ENCODE measurements at places on chromosomes 1 and 21. TPM values are rescaled to one million over a fixed set of nuclear protein-coding genes. Genes with fewer than 3 reads are reported as not detected.

GRCh38 chr21:43352568-43353281 is 74.2 kb downstream of the SIK1 start:
- no peaks in the 10 kb centered on the region for H3K36me3 ChIP-seq
- H3K4me3 ChIP-seq: no peak overlapping the region
- no peak overlapping the region for H3K27ac ChIP-seq
- no peaks in the 10 kb centered on the region for H3K27me3 ChIP-seq
- DNase-seq: no peak

GRCh38 chr1:222772996-222773379 is 36.0 kb downstream of the FAM177B start:
- no peak overlapping the region for H3K4me3 ChIP-seq
- H3K4me1 ChIP-seq: no peaks in the 10 kb centered on the region
- H3K27me3 ChIP-seq: no peaks in the 10 kb centered on the region
- no peaks in the 10 kb centered on the region for H3K36me3 ChIP-seq

DNA sequence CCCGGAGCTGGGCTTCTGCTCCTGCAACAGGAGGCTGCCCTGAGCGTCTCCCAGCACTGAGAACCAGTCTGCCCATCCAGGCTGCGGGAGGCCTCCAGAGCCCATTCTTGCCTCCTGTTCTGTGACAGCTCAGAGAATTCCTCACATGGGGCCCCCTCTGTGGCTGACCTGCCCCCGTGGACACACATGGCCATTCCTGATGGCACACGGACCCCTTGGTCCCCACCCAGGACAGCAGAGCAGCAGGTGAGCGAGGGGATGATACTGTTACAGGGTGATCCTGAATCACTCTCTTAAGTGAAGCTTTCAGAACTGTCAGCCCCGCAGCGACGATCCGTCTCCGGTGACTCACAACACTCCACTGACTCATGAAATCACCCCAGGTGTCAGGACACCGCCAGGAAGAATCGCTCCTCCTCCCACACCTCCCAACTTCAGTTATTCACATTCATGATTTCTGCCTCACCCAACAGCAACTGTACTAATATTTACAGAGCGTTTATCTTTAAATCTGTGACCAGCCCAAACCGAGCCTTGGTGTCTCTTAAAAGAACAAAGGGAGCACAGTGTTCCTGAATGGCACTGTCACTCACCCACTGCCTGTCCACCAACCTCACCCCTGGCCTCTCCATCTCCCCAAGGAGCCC is 22.5 kb downstream of the CHD5 start:
- H3K27me3 ChIP-seq: no peaks in the 10 kb centered on the region
- no peak overlapping the region for H3K27ac ChIP-seq
- H3K36me3 ChIP-seq: no peaks in the 10 kb centered on the region
- DNase-seq: no peak
- no peak overlapping the region for H3K4me3 ChIP-seq
- no peaks in the 10 kb centered on the region for H3K4me1 ChIP-seq

GRCh38 chr21:41772351-41773080 is 5.7 kb upstream of the RIPK4 start:
- H3K4me3 ChIP-seq: no peak overlapping the region
- no peaks in the 10 kb centered on the region for H3K4me1 ChIP-seq
- DNase-seq: peak; percentile 47
- H3K27me3 ChIP-seq: no peaks in the 10 kb centered on the region

DNA sequence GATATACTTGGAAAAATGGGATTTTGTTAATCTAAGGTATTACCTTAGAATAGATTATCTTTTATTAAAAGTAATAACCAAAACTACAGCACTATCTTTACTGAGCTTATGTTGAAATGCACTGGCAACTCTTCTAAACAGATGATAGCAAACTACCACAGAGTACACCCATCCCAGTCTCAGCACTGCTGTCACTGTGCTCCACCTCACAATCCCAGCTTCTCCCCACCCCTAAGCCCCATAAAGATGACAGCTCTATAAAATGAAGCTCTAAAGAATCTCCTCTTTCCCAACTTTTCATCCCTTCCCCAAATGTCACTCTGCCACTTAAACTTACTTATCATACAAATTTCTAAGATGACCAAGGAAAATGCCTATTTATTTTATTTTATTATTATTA is 6.4 kb downstream of the DSTYK start:
- H3K27me3 ChIP-seq: no peaks in the 10 kb centered on the region
- H3K27ac ChIP-seq: no peak overlapping the region
- peaks cover 5% of the 10 kb centered on the region for H3K4me1 ChIP-seq
- H3K4me3 ChIP-seq: no peak overlapping the region
- H3K36me3 ChIP-seq: no peaks in the 10 kb centered on the region

DNA sequence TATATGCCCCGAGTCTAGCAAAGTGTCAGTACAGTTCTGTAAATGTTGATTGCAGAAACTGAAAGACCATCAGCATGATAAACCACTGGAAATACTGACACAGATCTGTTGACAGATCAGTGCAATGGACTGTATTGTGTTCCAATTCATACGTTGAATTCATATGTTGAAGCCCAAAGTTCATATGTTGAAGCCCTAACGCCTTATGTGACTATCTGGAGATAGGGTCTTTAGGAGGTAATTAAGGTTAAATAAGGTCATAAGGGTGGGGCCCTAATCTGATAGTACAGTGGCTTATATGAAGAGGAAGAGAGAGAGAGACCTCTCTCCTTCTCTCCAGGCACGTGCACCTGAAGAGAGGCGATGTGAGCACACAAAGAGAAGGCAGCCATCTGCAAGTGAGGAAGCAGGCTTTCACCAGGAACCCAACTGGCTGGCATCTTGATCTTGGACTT is 144.7 kb downstream of the MRPL39 start:
- H3K27me3 ChIP-seq: no peaks in the 10 kb centered on the region
- no peaks in the 10 kb centered on the region for H3K36me3 ChIP-seq
- DNase-seq: no peak
- no peak overlapping the region for H3K27ac ChIP-seq

DNA sequence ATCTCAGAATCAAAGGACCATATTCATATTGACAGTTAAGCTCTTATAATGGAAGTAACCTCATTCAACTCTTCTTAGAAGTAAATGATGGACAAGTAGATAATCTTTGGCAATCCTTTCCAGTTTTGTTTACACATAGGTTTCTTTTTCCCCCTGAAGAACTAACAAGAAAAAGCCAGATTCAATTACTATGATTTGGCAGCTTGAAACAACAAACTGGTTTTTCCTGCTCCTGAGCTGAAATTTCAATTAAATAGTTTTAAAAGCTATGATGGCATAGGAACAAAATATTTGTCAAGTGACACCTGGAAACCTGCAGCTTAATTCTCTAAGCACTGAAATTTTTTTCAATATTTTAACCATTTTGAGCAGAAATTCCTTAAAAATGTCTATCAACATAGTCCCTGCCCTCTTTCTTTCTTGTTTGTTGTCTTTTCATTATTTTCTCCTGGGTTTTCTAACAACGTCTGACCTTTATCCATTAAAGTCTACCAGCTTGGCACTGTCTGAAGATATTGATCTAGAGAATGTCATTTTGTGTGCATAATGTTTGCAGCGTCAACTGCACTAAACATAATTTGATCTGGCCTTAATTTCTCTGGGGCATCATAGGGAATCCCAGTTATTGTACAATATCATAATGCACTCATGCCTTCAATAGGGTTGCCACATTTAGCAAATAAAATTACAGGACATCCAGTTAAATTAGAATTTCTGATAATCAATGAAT is 4.0 kb upstream of the SLC35A3 start:
- no peak overlapping the region for H3K27ac ChIP-seq
- no peak for DNase-seq
- peaks cover 2% of the 10 kb centered on the region for H3K4me1 ChIP-seq
- no peaks in the 10 kb centered on the region for H3K27me3 ChIP-seq

- DNase-seq: no peak
- H3K27me3 ChIP-seq: no peaks in the 10 kb centered on the region
- H3K4me3 ChIP-seq: no peak overlapping the region
- no peaks in the 10 kb centered on the region for H3K4me1 ChIP-seq
These were observed 166.1 kb upstream of the SAMSN1 start for GRCh38 chr21:14712121-14712715.

GRCh38 chr1:232149287-232150201 is 480.4 kb downstream of the SIPA1L2 start:
- H3K36me3 ChIP-seq: no peaks in the 10 kb centered on the region
- no peaks in the 10 kb centered on the region for H3K27me3 ChIP-seq
- no peak for DNase-seq
- H3K4me3 ChIP-seq: no peak overlapping the region
- H3K27ac ChIP-seq: no peak overlapping the region

- DNase-seq: no peak
- peaks cover 6% of the 10 kb centered on the region for H3K4me1 ChIP-seq
- H3K27ac ChIP-seq: no peak overlapping the region
- H3K27me3 ChIP-seq: no peaks in the 10 kb centered on the region
These were observed 102.9 kb downstream of the PTPN14 start for GRCh38 chr1:214448536-214448935.

DNA sequence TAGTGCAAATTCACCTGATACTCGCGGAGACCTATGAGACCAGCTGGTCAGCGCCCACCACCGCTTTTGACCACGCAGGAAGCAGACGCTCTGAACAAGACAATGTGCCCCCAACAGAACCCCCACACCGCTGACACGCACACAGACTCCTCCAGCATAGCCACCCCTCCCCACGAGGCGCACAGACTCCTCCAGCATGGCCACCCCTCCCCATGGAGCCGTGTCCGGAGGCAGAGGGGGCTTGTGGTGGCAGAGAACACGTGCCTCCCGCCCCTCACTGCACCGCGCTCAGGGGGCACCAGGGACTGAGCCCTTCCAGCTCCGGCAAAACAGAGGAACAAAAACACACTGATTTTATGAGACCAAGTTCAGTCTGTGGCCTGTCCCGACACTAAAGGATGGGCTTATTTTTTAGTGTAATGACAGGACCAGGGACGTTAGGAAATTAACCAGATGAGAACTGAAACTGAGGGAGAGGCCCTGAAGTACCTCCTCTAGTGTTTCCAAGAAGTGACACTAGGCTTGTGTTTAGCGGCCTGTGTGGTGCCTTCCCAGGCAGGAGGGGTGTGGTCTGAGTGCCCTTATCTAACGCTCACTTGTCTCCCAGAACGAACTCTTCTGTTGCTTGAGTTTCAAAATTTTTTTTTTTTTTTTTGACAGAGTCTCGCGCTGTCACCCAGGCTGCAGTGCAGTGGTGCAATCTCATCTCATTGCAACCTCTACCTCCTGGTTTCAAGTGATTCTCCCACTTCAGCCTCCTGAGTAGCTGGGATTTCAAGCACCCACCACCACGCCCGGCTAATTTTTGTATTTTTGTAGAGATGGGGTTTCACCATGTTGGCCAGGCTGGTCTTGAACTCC is 10.0 kb upstream of the AGPAT3 start:
- no peaks in the 10 kb centered on the region for H3K36me3 ChIP-seq
- H3K4me3 ChIP-seq: no peak overlapping the region
- H3K27ac ChIP-seq: no peak overlapping the region
- no peaks in the 10 kb centered on the region for H3K4me1 ChIP-seq
- H3K27me3 ChIP-seq: no peaks in the 10 kb centered on the region

DNA sequence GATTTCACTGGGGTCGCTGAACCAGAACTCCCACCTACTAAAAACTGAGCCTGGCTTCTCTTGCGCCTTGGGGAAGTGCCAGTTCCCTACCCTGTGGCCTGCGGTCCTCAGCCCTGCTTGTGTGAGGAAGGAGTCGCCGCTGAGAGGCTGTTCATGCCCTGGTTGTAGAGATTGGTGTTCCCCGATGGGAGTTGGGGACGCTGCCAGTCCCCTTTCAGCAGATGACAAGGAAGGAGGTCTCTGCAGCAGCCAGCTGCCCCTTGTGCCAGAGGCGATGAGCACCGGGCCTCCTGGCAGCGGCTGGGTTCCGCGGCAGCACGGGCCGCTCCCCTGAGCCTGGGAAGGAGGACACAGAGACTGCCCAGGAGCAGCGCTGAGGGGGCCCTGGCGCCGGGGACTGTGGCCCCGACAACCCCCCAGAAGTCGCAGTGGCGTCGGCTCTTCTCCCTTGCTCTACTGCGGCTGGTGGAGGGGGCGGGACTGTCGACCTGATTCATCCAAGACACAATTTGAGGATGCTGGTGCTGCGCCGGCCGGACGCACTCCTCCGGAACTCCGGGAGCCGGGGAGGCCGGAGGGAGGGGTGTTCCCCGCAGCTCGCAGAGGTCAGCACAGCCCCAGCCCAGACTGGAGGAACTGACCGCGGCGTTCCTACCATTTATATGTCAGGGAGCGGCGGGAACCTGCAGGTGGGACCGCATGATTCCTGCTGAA is 12.0 kb upstream of the ADORA3 start:
- peak overlapping the region; percentile 37 for H3K4me3 ChIP-seq
- H3K27ac ChIP-seq: peak overlapping the region; percentile 78
- DNase-seq: peak; percentile 87
- peaks cover 20% of the 10 kb centered on the region for H3K4me1 ChIP-seq

DNA sequence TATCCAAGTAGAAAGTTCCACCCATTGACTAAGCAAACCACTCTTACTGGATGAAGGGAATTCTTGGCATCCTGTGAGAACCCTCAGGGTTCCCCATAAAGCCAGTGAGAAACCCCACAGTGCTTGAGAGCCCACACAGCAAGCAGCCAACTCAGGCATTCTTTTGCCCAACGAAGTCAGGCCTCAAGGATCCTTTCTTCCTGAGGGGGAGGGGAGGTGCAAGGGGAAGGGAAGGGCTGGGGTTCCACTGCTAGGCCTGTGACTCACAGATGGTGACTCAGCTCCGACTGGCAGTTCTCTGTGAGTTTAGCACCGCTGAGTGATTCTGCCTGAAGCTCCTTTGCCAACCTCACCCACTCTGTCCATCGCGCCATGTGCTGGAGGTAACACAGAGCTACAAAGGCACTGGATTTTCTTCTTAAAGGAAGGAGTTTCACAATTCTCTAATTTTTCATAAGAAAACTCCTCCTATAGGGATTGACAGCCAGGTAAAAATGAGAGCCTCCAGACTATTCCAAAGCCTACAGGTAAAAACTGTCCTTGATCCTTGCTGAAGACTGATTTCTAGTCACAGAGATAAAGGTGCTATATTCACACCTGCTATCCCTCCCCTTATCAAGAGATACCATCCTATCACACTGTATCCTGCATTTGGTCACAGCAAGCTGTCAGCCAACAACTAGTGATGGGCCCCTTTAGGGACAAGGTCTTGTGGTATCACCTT is 4.8 kb downstream of the ENO1 start:
- H3K4me1 ChIP-seq: peaks cover 27% of the 10 kb centered on the region
- peak overlapping the region; percentile 96 for H3K27ac ChIP-seq
- peak overlapping the region; percentile 38 for H3K4me3 ChIP-seq
- no peaks in the 10 kb centered on the region for H3K27me3 ChIP-seq
- peak; percentile 95 for DNase-seq

GRCh38 chr21:26952374-26953066 is 14.4 kb downstream of the ADAMTS5 start:
- H3K27me3 ChIP-seq: no peaks in the 10 kb centered on the region
- DNase-seq: no peak
- H3K4me1 ChIP-seq: no peaks in the 10 kb centered on the region
- no peak overlapping the region for H3K4me3 ChIP-seq
- no peak overlapping the region for H3K27ac ChIP-seq

GRCh38 chr1:45802343-45803298 is 791 bp upstream of the MAST2 start:
- peak overlapping the region; percentile 84 for H3K4me3 ChIP-seq
- peak; percentile 88 for DNase-seq
- H3K27ac ChIP-seq: peak overlapping the region; percentile 79
- H3K4me1 ChIP-seq: peaks cover 11% of the 10 kb centered on the region

GRCh38 chr1:35279555-35279904 is 11.0 kb downstream of the ZMYM4 start:
- H3K4me3 ChIP-seq: no peak overlapping the region
- H3K4me1 ChIP-seq: no peaks in the 10 kb centered on the region
- H3K27ac ChIP-seq: no peak overlapping the region

Gene ADAM30
- total RNA-seq: not detected

Gene CYP4A11
- total RNA-seq: not detected

Gene FAAH
- 6.0 TPM for total RNA-seq

Gene TPM3
- total RNA-seq: 254 TPM

Gene RCSD1
- 36.8 TPM for total RNA-seq

Gene KRTAP11-1
- total RNA-seq: not detected

Gene NKAIN1
- total RNA-seq: not detected

Gene ELAPOR1
- not detected for total RNA-seq

Gene SPTA1
- not detected for total RNA-seq

Gene CGN
- total RNA-seq: not detected

Measured in ascending aorta (tissue), 2 donors.